ENCODE measurements at places on chromosomes 2 and 18.

- no peak for DNase-seq
These were observed 101.3 kb upstream of the NDUFV2 start for GRCh38 chr18:9001209-9001608.

- DNase-seq = no peak
These were observed 233.9 kb downstream of the SATB2 start for GRCh38 chr2:199223791-199224190.

DNA sequence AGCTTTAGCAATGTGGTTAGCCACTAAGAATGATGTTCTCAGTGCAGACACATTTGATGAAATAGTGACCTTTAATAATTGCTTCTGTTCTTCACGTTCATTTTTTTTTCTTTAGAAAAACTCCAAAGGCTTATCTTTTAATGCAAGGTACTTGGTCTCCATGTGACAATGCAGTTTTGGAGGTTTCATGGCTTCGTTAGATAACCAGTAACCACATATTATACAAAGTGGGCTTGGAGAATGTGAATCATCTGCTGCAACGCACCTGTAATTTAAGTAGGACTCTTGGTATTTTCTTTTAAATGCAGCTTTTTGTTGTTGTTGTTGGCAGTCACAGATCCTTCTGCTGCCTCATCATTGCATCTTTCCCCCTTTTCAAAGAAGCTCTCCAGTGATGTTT lies 1606.3 kb downstream of the SUCLG1 start:
- no peak for DNase-seq

DNA sequence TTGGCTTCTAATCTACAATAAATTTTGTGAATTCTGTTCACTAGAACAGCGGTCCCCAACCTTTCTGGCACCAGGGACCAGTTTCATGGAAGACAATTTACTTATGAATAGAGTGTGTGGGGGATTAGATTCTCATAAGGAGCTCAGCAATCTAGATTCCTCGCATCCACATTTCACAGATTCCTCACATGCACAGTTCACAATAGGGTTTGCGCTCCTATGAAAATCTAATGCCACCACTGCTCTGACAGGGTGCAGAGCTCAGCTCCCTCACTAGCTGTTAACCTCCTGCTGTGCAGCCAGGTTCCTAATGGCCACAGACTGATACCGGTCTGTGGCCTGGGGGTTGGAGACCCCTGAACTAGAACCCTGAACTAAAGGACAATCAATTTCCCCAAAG lies 1568.6 kb upstream of the NXPH2 start:
- DNase-seq = no peak

- no peak for DNase-seq
These were observed 488.7 kb downstream of the THSD7B start for GRCh38 chr2:137254052-137254451.

- no peak for DNase-seq
These were observed 8.1 kb upstream of the CXCR4 start for GRCh38 chr2:136126021-136126420.

GRCh38 chr2:88860421-88861075 lies 169.1 kb downstream of the RPIA start:
- no peak for DNase-seq

- no peak for DNase-seq
These were observed 115.9 kb downstream of the UPP2 start for GRCh38 chr2:158217593-158217992.
